ENCODE measurements at places on chromosomes 6 and 20.

DNA sequence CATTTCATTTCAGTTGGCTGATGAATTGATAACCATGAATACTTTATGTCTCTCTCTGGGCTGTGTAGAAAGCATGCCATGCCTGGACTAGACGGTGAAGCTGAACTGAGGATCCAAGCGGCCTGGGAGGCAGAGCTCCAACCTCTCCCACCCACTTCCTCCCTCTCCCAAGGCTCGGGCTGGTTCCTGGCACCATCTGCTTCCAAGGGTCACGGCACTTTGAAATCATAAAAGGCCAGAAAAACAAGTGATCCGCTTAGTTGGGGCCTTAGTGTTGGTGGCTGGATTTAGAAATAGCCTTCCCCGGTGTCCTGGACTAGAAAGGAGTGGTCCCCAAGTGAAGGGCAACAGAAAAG is 202.4 kb upstream of the PMEPA1 start:
- no peak for DNase-seq

- DNase-seq: no peak
These were observed 91.2 kb downstream of the JARID2 start for GRCh38 chr6:15336900-15337560.

DNA sequence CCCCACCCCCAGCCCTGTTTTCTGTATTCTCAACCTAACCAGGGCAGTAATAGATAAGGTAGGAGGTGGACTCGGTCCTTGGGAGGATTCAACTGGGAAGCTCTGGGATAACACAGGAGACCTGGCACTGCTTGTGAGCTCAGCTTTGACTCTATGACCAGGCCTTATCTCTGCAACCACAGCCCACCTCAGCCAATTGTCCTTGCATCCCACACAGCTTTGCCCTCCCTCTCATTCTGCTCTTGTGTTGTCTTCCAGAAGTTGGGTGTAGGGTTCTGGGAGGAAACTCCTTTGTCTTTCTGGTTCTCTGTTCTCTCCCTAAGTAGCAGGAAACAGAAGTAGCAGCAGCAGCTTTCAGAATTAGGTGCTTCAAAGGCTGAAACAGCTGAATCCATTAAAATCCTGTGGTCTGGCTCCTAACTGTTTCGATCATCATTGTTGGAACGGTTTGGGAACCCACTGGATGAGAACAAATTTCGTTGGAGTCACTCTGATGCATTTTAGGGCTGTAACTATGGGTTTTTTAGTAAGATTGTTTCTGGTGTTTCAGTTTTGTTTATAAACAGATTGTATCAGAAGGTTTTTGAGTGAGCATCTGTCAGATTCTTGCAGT is 32.4 kb upstream of the SNX9 start:
- DNase-seq: no peak

DNA sequence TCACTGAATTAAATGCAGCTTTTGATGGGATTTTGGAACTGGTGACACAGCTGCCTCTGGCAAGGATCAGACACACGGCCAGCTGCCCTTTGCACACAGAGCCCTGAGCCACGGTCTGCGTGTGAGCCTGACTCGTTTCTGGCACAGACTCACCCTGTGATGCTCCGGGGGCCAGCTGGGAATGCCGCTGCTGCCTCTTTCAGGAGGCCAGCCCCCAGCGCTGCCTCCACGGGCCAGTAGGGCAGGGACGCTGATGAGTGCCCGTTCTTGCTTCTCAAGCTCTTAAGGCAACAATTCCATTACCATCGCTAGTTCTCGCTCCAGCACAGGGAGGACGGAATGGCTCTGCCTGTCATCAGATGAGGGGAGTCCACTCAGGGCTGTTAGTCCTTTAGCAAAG is 61.6 kb downstream of the IRF4 start:
- DNase-seq: no peak

GRCh38 chr6:116876635-116877611 is at the start of gene RFX6:
Gene RFX6, plus strand, starts transcription at chr6:116877242. Its CDS starts 34 bp downstream, at chr6:116877276.
- DNase-seq: no peak

DNA sequence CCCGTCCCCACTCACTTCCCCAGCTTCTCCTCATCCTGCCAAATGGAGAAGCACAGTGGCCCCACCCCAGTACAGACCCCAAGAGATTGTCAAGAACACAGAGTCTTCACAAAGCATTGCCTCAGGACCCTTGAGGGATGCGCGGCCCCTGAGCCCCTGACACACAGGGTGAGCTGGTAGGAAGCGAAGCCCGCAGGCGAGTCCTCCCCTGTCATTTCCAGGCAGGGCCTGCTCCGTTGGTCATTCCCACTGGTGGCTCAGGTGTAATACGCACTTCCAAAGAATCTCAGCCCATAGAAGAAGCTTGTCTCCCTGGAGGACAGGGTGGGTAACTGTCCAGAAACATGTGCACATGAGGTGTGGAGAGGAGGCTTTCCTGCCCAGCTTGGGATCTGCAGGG is 404.2 kb downstream of the THBS2 start:
- DNase-seq: no peak
